ENCODE measurements at places on chromosomes 16 and 17. TPM values are rescaled to one million over a fixed set of nuclear protein-coding genes. Genes with fewer than 3 reads are reported as not detected.

DNA sequence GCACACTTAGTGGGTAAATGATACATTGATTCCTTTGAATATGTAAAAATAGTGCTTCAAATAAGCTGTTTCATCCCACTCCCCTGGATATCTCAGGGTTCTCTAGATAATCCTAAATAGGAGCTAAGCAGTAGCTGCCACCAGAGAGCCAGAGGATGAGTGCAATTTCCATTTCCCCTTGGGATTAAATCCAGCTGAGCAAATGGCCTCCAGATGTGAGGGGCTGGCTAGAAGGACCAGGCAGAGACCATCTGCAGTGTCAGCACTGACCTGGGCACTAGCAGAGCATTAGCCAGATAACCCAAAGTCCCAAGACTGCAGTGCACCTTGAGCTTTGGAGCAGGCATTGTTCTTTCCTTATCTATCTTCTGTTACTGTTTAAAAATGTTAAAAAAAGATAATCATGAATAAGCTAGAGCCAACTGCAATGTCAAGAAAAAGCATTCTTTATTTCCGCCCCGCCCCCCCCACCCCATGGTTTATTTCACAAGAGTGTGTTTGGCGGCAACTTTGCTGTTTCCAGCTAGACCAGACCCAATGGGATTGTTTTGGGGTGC, 19.5 kb downstream of the GPR179 start:
- no peak overlapping the region for H3K27ac ChIP-seq
- DNase-seq = no peak
- peaks cover 7% of the 10 kb centered on the region for H3K27me3 ChIP-seq
- no peak overlapping the region for H3K4me3 ChIP-seq

GRCh38 chr17:7246779-7247178, 4.5 kb upstream of the GABARAP start:
- no peaks in the 10 kb centered on the region for H3K27me3 ChIP-seq
- DNase-seq = no peak
- no peak overlapping the region for H3K4me3 ChIP-seq
- peak overlapping the region; percentile 4 for H3K27ac ChIP-seq
- H3K36me3 ChIP-seq = peaks cover 51% of the 10 kb centered on the region

SHCBP1 gene
- total RNA-seq = 2.0 TPM

DNA sequence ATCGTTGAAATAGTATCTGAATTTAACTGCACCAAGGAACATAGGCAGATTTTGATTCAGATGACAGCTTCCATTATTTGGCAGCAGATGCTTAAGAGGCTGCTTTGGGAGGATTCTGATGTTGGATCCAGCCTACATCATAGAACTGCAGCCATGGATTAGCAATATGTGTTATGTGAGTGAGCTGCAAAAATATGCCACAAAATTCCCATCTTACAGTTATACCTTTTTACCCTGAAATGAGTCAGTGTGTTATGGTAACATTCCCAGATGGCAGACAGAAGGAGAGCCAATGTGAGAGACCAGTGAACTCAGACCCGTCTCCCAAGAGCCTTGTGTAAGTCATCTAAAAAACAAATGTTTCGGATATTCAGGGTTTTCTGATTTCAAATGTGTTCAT, 206.1 kb downstream of the CDH13 start:
- H3K4me1 ChIP-seq = no peaks in the 10 kb centered on the region
- H3K36me3 ChIP-seq = no peaks in the 10 kb centered on the region
- H3K4me3 ChIP-seq = no peak overlapping the region

HOXB2 gene
- total RNA-seq = 2.2 TPM

VTN gene
- total RNA-seq = 0.18 TPM

KSR1 gene
- total RNA-seq = 114 TPM

- DNase-seq = peak; percentile 30
- no peak overlapping the region for H3K4me3 ChIP-seq
- H3K4me1 ChIP-seq = no peaks in the 10 kb centered on the region
- peaks cover 42% of the 10 kb centered on the region for H3K27me3 ChIP-seq
- H3K36me3 ChIP-seq = no peaks in the 10 kb centered on the region
Observed at GRCh38 chr17:36703860-36704266, 102.5 kb downstream of the MRM1 start.

DNA sequence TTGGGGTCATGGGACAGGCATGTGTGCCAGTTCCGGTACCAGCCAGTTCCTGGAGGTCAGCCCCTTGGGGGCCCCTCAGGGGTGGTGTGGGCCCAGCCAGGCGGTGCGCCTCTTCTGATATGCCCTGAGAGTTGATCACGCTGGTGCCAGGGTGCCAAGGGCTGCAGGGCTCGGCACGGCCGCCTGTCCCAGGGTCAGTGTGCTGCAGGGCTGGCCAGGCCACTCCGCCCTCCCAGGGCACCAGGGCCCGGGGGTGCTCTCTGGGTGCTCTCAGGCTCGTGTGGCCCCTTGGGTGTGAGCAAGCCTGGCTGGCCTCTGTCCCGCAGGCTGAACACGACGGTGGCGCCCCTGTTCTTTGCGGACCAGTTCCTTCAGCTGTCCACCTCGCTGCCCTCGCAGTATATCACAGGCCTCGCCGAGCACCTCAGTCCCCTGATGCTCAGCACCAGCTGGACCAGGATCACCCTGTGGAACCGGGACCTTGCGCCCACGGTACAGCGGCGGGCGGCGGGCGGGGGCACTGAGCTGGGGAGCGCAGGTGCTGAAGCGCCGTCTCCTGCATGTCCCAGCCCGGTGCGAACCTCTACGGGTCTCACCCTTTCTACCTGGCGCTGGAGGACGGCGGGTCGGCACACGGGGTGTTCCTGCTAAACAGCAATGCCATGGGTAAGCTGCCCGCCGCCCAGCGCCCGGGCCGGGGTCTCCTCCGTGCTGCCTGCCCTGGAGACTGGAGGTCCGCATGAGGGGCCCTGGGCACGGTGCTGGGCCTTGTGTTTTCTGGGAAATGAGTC, 6.0 kb downstream of the GAA start:
- no peak overlapping the region for H3K27ac ChIP-seq
- no peak for DNase-seq
- H3K4me3 ChIP-seq = no peak overlapping the region
- peaks cover 5% of the 10 kb centered on the region for H3K36me3 ChIP-seq
- no peaks in the 10 kb centered on the region for H3K27me3 ChIP-seq

LDHD gene
- not detected for total RNA-seq

- H3K4me3 ChIP-seq = no peak overlapping the region
- peaks cover 41% of the 10 kb centered on the region for H3K4me1 ChIP-seq
- no peak for DNase-seq
- H3K36me3 ChIP-seq = peaks cover 50% of the 10 kb centered on the region
- no peaks in the 10 kb centered on the region for H3K27me3 ChIP-seq
Observed at GRCh38 chr16:87864331-87864989, 4.8 kb downstream of the SLC7A5 start.

MMP15 gene
- total RNA-seq = 0.60 TPM

LRRC37A gene
- 10.0 TPM for total RNA-seq

GRCh38 chr16:67483731-67484525, 581 bp upstream of the AGRP start:
- H3K27me3 ChIP-seq = no peaks in the 10 kb centered on the region
- H3K4me3 ChIP-seq = no peak overlapping the region
- DNase-seq = no peak

All from activated B cell treated with CpG ODN at 0.5 μM for 24 hours (primary cell).